Activated CD8-positive, alpha-beta T cell treated with anti-CD3 and anti-CD28 coated beads, Interleukin-2, amount 10 ng/mL, durations not matched to agents 7 days and 5 days (primary cell): ENCODE measurements at places on chromosomes 3 and 15. TPM values are rescaled to one million over a fixed set of nuclear protein-coding genes. Genes with fewer than 3 reads are reported as not detected.

- DNase-seq: peak; percentile 38
- H3K36me3 ChIP-seq: no peaks in the 10 kb centered on the region
- H3K27me3 ChIP-seq: peaks cover 46% of the 10 kb centered on the region
Measured at GRCh38 chr3:161349529-161350312, 21.6 kb downstream of the SPTSSB start.

- DNase-seq: no peak
- no peaks in the 10 kb centered on the region for H3K36me3 ChIP-seq
- no peak overlapping the region for H3K27ac ChIP-seq
- no peak overlapping the region for H3K4me3 ChIP-seq
- H3K4me1 ChIP-seq: no peaks in the 10 kb centered on the region
- H3K27me3 ChIP-seq: no peaks in the 10 kb centered on the region
Measured at GRCh38 chr3:61663356-61664104, 102.2 kb downstream of the PTPRG start.

- no peak for DNase-seq
- peaks cover 32% of the 10 kb centered on the region for H3K4me1 ChIP-seq
- peaks cover 7% of the 10 kb centered on the region for H3K36me3 ChIP-seq
- no peak overlapping the region for H3K27ac ChIP-seq
- no peak overlapping the region for H3K4me3 ChIP-seq
Measured at GRCh38 chr15:45026651-45027190, 3.7 kb downstream of the SORD start.

GRCh38 chr15:49769225-49769624, 148.4 kb downstream of the DTWD1 start:
- DNase-seq: no peak
- peaks cover 4% of the 10 kb centered on the region for H3K27me3 ChIP-seq
- H3K4me3 ChIP-seq: no peak overlapping the region
- no peak overlapping the region for H3K27ac ChIP-seq
- H3K36me3 ChIP-seq: no peaks in the 10 kb centered on the region

DNA sequence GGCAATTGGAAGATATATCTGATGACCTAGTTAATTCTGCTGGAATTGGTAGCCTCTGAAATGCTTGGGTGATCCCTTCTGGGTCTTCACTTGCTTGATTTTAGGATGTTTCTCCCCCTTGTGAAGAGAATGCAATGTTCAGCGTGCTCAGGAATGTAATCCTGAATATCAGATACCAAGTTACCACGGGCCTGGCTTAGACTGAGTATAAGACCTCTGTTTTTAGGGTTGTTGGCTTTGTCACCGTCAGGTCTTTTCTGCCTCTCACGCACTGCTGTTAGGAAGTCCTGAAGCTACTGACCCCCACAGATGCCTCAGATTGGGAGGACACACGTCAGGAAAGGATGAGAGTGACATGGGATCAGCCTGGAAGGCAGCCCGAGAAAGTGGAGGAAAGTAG, 198.5 kb downstream of the CDIN1 start:
- no peak for DNase-seq
- no peaks in the 10 kb centered on the region for H3K36me3 ChIP-seq
- H3K27me3 ChIP-seq: no peaks in the 10 kb centered on the region
- no peaks in the 10 kb centered on the region for H3K4me1 ChIP-seq
- no peak overlapping the region for H3K4me3 ChIP-seq

DNA sequence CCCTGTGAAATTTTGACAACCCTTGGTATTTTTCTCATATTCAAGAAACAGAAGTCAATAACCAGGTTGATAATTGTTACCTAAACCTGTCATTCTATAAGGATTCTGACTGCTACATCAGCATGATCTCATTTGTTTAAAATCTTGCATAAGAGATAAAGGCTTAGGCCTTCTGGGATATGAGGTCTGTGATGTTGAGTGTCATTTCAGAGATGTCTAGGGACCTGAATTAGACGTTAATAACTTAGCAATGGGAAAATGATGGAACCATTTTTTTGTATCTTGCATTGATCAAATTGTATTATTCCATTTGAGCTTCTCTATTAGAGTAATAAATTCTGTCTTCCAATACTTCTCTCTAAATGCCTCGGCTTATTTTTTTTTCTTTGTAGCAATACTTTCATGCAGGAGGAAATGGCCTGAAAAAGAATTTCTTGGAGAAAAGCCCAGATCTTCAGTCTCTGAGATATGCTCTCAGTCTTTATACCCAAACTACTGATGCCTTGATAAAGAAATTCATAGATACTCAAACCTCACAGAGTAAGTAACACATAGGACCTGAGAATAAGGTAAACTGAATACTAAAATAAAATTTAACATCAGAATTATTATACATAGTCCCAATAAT, 589.3 kb downstream of the UNC13C start:
- H3K36me3 ChIP-seq: no peaks in the 10 kb centered on the region
- no peaks in the 10 kb centered on the region for H3K4me1 ChIP-seq
- no peak for DNase-seq
- H3K4me3 ChIP-seq: no peak overlapping the region
- no peak overlapping the region for H3K27ac ChIP-seq
- H3K27me3 ChIP-seq: peaks cover 3% of the 10 kb centered on the region

DNA sequence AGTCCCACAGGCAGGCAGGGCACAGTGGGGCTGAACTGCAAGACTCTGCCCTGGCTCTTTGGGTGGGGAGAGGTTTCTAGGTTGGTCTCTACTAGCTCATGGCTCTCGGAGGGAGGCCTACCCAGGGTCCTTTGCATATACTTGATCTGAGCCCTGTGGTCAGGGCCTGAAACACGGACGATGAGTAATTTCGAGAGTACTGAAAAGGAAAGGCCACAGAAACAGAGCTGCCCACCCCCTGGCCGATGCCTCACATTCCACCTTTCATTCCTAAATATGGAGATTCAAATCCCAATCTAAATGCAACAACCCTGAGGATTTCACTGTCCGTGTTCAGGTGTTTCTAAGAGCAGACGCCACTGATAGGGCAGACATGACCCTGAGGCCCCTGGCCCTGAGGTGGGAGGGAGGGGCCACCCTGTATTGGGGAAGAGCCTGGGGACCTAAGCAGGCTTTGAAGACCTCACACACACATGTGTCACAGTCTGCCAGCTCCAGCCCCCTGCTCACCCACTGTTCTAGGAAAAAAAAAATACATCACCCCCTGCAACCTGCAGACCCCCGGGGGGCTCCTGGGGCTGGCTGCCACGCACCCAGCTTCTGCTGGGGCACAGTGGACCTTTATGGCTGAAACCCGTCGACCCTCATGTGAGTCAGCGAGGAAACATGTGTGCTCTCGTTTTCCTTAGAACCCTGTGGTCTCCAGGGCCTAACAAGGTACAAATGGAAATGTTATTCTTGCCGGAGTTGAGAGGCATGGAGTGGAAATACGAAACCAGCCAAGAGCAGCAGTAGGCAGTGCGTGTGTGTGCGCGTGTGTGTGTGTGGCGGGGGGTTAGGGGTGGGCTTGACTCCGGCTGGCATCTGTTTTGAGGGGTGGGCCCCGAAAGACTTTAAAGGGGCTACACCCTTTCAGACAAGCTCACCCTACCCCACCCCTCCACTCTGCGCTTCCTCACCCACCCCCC, 112.7 kb downstream of the CHSY1 start:
- H3K27me3 ChIP-seq: no peaks in the 10 kb centered on the region
- no peak for DNase-seq
- H3K27ac ChIP-seq: peak overlapping the region; percentile 44
- H3K4me1 ChIP-seq: peaks cover 40% of the 10 kb centered on the region
- H3K4me3 ChIP-seq: no peak overlapping the region
- H3K36me3 ChIP-seq: peaks cover 7% of the 10 kb centered on the region

DNA sequence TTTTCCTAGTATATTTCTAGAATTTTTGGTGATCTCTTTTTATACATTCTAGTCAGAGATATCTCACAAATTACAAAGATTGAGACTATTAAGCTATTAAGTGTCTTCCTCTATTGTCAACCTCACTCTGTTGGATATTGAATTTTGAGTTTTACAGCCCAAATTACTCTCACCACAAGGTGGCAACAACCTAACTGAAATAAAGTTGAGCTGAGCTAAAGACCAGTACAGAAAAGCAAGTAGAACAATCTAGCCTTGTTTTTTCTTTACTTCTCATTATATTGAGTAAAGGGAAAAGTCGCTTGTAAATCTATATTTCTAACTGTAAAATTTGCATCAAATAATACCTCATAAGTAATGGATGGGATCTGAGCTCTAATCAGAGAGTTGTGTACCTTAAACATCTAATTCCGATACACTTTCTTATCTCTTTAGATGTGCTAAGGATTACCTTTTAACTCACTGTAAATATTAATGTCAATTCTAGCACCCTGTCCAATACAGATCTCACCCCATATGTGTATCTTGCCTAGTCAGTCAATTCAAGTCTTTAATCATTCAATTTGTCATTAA, 13.6 kb upstream of the COMMD2 start:
- no peak overlapping the region for H3K27ac ChIP-seq
- H3K36me3 ChIP-seq: no peaks in the 10 kb centered on the region
- peaks cover 18% of the 10 kb centered on the region for H3K27me3 ChIP-seq

- H3K4me1 ChIP-seq: peaks cover 41% of the 10 kb centered on the region
- peak overlapping the region; percentile 69 for H3K27ac ChIP-seq
- H3K27me3 ChIP-seq: no peaks in the 10 kb centered on the region
- no peak overlapping the region for H3K4me3 ChIP-seq
- H3K36me3 ChIP-seq: peaks cover 46% of the 10 kb centered on the region
Measured at GRCh38 chr3:188179006-188179966, 25.3 kb downstream of the LPP start.

DNA sequence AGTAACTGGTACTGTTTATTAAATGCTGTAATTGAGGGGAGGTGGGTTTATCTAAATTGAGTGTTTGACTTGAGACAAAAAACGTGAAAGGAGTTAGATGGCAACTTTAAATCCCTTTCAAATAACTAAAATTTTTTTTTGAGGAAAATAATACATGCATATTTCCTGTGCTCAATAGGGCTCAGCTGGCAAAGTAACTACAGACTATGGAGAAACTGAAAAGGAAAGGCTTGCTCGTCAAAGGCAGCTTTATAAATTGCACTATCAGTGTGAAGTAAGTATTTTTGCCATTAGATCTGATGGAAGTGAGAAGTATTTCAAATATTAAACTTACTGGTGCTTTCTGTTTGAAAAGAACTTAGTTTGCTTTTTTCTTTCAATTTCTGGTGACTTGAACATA, 72.2 kb downstream of the DZIP3 start:
- no peak overlapping the region for H3K27ac ChIP-seq
- no peaks in the 10 kb centered on the region for H3K27me3 ChIP-seq
- DNase-seq: no peak
- no peak overlapping the region for H3K4me3 ChIP-seq
- H3K36me3 ChIP-seq: peaks cover 12% of the 10 kb centered on the region

GRCh38 chr15:49650676-49651075, 29.8 kb downstream of the DTWD1 start:
- no peaks in the 10 kb centered on the region for H3K4me1 ChIP-seq
- H3K27ac ChIP-seq: no peak overlapping the region
- no peaks in the 10 kb centered on the region for H3K36me3 ChIP-seq
- no peak overlapping the region for H3K4me3 ChIP-seq

DNA sequence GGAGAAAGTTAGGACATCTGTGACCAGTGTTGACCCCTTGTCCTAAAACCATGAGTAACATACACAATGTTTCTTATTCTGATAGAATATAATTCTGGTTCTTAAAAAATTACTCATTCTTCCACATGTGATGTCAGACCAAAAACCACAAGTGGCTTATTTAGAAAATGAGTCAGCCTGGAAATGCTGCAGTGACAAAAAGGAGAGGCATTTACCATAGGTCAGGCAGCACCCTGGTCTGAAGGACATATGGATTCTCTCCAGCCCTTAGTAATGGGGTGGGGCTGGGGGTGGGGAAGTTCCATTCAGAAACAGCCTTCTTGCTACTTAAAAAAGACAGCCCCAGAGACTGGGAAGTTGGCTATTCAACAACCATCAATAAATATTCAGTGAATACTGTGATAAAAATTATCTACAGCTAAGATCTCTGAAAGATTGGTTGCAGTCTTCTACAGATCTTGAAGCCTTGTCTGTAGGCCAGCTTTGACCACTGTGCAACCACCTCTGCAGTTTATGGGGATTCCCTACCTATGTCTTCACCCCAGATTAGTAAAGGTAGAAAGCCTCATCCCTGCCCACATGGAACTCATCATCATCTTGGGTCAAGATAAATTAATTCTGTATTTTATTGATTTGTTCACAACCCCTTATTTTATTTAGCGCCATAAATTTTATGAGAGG, 34.9 kb upstream of the TIMP4 start:
- peak; percentile 48 for DNase-seq
- no peak overlapping the region for H3K4me3 ChIP-seq
- no peaks in the 10 kb centered on the region for H3K27me3 ChIP-seq
- peaks cover 33% of the 10 kb centered on the region for H3K4me1 ChIP-seq
- no peak overlapping the region for H3K27ac ChIP-seq

GRCh38 chr15:99631255-99631654, 65.5 kb downstream of the MEF2A start:
- peaks cover 43% of the 10 kb centered on the region for H3K36me3 ChIP-seq
- peaks cover 15% of the 10 kb centered on the region for H3K4me1 ChIP-seq
- H3K27me3 ChIP-seq: no peaks in the 10 kb centered on the region
- DNase-seq: no peak
- H3K27ac ChIP-seq: no peak overlapping the region
- no peak overlapping the region for H3K4me3 ChIP-seq

GRCh38 chr15:55789066-55789660, 46.2 kb upstream of the PRTG start:
- H3K36me3 ChIP-seq: no peaks in the 10 kb centered on the region
- H3K4me3 ChIP-seq: no peak overlapping the region
- H3K27ac ChIP-seq: no peak overlapping the region
- peak; percentile 65 for DNase-seq
- H3K27me3 ChIP-seq: peaks cover 2% of the 10 kb centered on the region

RGMA gene
- total RNA-seq: not detected

ADGRG7 gene
- total RNA-seq: 27.0 TPM

FBXW12 gene
- total RNA-seq: not detected

DOCK3 gene
- 3.2 TPM for total RNA-seq

PLA2G4B gene
- total RNA-seq: 13.1 TPM

CCDC39 gene
- total RNA-seq: not detected
